Skeletal muscle cell (primary cell): ENCODE measurements at places on chromosomes 5 and 9.
A peak's percentile ranks its signal among the peaks of the same experiment; 100 is the strongest.

DNA sequence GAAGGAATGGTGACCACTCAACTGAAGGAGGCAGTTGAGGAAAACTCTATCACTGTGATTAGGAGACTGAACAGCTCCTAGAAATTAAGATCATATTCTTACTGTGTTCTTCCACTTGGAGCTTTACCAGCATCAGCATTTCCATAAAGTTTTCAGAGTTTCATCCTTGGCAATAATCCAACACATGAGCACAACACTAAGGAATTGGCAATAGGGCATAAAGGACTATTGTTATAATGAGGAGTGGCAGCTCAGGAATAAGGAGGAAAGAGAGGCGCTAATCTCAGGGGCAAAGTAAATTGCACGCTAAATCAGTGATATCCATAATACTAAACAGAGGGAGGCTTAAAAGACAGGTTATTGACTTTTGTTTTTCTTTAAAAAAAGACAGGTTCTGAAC lies 338.9 kb downstream of the EFNA5 start:
- no peak for DNase-seq

DNA sequence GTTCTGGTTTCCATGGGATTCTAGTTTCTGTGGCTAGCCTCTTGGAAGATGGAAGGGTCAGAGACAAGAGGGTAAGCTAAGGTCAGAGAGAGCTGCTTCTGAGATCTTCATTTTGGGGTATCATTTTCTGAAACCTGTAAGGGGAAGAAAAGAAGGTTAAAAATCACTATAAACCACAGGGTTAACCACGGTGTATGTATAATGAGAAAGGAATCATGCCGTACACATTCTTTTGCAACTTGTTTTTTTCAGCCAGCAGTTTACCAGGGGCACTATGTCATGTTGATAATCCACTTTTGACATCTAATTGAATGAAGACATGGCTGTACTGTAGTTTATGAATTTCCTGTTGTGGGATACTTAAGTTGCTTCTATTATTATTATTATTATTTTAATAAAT lies 164.4 kb downstream of the FOCAD start:
- DNase-seq: no peak

DNA sequence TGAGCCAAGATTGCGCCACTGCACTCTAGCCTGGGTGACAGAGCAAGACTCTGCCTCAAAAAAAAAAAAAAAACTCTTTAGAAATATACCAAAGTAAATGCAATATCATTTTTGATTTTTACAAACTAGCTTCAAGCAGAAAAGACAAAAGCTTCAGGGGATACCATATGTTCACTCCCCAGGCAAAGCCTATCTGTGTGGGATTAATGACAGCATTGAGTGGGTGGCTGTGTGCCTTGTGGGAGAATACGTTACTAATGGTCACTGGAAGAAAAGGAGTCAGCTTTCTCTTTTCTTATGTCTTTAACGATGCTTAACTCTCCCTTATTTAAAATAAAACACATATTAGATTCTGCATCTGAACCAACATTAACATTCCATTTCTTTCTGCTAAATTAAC lies 1.9 kb downstream of the PCA3 start:
- DNase-seq: no peak

GRCh38 chr5:142827934-142828576 lies 57.9 kb downstream of the ARHGAP26 start:
- DNase-seq: no peak

DNA sequence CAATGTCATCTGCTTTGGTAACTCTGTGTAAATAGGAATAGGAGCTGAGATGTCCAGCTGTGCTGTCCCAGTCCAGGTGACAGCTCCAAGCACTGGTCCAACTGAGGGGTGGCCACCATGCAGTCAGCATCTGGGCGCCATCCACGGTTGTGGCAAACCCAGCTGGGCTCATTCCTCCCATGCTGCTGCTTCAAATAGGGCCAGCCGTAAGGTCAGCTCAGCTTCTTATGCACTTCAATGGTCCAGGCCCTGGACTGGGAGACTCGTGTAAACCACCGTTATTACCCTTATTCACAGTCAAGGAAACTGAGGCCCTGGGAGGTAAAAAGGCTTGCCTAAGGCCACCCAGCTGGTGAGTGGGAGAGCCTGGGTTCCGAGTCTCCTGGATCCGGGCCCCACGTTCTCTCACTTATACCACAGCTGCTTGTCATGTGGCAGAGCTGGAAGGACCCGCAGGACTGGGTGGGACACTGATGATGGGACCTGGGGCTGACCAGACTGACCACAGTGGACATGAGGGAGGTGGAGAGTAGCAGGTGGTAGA lies 38.7 kb upstream of the ANGPTL2 start:
- DNase-seq: no peak

GRCh38 chr9:100377015-100377414 lies 24.3 kb upstream of the TEX10 start:
- no peak for DNase-seq

- no peak for DNase-seq
Measured at GRCh38 chr9:123003466-123003865, 30.0 kb upstream of the GPR21 start.

GRCh38 chr9:108722396-108722795 lies 133.4 kb downstream of the ACTL7B start:
- peak; percentile 24 for DNase-seq

GRCh38 chr5:180198208-180198607 lies 10.8 kb downstream of the RASGEF1C start:
- no peak for DNase-seq

- no peak for DNase-seq
Measured at GRCh38 chr5:20434786-20435185, 446.8 kb upstream of the CDH18 start.

DNA sequence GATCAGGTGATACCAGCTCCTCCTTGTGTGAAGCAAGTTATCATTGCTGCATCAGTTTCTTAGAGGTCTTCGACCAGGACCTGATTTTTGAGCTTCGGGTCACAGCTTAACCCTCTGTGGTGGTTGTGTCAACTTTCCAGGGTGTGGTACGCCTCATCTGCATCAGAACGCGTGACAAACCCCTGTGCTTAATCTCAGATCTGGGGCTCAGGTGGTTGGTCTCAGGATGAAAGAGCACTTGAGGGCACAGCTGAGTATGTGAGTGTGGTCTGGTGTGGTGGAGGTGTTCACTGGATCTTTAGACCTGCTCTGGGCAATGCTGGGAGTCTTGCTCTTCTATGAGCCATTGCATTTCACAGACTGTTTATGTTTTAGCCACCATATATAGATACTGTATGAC lies 64.1 kb downstream of the OSTF1 start:
- no peak for DNase-seq

DNA sequence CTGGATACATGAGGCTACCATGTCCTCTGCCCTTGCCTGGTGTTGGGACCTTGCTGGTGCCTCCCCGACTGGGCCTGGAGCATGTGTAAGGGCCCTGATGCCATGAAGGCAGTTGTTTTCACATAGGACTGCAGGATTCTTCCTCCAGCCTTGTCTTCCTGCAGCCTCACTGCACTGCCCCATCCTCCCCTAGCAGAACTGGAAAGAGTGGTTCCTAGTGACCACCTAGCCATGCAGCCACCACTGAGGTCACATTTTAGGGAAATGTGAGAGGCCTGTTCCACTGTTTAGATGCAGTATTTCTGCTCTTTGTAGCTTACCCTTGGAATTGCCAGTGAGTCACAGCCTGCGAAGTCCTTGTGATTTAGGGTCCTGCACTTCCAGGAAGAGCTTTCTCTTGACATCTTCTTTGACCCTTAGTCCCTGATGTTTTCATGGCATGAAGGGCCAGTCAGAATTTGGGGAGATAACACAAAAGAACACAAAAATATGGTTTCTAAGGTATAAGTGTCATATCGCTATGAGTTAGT lies 24.2 kb upstream of the TNFAIP8 start:
- no peak for DNase-seq

DNA sequence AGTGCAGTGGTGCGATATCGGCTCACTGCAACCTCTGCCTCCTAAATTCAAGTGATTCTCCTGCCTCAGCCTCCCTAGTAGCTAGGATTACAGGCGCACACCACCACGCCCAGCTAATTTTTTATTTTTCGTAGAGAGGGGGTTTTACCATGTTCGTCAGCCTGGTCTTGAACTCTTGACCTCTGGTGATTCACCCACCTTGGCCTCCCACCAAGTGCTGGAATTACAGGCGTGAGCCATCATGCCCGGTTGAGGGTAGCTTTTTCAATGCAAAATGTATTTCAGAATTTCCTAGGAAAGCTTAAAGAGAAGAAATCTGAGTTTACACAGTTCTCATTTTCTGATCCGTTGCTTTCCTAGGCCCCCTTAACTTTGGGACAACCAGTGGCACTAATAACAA lies 15.7 kb downstream of the BDP1 start:
- DNase-seq: no peak

- no peak for DNase-seq
Measured at GRCh38 chr9:27701587-27701986, 128.3 kb upstream of the C9orf72 start.

- no peak for DNase-seq
Measured at GRCh38 chr5:131848662-131849061, 51.8 kb upstream of the FNIP1 start.

DNA sequence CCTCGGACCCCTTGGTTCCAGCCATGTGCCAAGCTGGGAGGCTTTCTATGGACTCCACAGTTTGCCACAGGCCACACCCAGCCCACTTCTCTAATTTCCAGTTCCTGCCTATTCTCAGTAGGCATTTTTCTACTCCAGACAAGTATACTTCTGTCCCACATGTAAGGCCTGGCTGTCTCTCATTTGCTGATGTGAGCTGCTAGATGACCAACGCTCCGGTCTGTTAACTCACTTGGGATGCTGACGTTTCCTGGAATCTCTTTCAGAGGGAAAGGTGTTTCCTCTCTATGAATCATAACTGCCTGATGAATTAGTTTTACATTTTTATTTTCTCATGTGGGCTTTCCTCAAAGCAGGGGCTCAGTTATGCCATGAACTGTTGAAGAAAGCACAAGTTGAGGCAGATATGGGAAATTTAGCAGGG lies 36.3 kb downstream of the ERGIC1 start:
- DNase-seq: peak; percentile 91

- no peak for DNase-seq
Measured at GRCh38 chr9:135930446-135931345, 23.4 kb upstream of the CAMSAP1 start.

DNA sequence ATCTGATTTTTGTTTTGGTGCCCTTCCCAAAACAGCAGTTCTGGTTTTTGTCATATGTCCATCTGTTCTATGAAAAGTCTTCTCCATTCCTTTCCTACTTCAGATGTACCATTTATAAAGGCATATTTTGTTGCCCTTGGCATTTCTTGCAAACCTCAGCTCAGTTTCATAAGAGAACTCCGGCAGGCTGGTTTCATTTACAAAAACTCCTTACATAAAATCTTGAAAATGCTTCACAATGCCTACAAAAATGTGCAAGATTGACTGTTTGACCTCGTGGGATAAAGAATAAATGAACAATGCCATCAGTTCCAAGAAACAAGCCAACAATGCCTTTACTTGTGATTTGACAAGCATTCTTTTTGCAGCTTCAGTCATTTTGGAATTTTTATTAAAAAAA lies 39.1 kb upstream of the CTNNAL1 start:
- no peak for DNase-seq

GRCh38 chr5:873328-873727 lies 19.3 kb downstream of the BRD9 start:
- DNase-seq: no peak

- no peak for DNase-seq
Measured at GRCh38 chr5:162360373-162360931, 292.9 kb downstream of the GABRG2 start.

- DNase-seq: no peak
Measured at GRCh38 chr5:34552686-34553085, 103.4 kb upstream of the RAI14 start.

- no peak for DNase-seq
Measured at GRCh38 chr5:6457592-6457991, 8.9 kb downstream of the UBE2QL1 start.

- DNase-seq: no peak
Measured at GRCh38 chr9:6766606-6767005, 8.8 kb downstream of the KDM4C start.

DNA sequence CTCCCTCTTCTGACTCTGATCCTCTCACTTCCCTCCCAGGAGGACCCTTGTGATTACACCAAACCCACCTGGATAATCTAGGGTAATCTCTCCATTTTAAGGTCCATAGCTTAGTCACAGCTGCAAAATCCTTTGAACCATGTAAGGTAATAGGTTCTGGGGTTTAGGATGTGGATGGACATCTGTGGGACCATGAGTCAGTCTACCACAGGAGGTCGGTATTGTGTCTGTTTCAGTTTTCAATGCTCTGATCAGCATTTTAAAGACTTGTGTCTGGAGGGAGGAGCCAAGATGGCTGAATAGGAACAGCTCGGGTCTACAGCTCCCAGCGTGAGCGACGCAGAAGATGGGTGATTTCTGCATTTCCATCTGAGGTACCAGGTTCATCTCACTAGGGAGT lies 112.6 kb downstream of the CAVIN4 start:
- no peak for DNase-seq

GRCh38 chr5:142316051-142316450 lies 8.8 kb downstream of the SPRY4 start:
- no peak for DNase-seq

DNA sequence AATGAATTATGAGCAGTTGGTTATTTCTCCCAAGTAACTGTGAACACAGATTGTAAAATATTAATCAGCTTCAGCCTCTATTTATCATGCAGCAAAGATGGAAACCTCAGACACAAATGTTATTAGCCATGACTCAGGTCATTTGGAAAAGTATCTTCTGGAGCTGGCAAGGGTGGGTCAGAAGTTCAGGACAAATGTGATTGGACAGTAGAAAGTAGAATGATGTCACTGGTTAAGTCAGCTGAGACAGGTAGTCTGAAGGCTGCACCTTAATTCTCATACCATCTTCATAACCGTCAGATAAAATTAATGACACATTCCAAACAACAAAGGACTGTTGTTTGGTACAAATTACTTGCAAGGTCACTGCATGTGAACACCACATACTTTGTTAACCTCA lies 140.2 kb downstream of the EMB start:
- DNase-seq: no peak

- DNase-seq: peak; percentile 73
Measured at GRCh38 chr5:102715082-102715807, 39.9 kb upstream of the PAM start.

DNA sequence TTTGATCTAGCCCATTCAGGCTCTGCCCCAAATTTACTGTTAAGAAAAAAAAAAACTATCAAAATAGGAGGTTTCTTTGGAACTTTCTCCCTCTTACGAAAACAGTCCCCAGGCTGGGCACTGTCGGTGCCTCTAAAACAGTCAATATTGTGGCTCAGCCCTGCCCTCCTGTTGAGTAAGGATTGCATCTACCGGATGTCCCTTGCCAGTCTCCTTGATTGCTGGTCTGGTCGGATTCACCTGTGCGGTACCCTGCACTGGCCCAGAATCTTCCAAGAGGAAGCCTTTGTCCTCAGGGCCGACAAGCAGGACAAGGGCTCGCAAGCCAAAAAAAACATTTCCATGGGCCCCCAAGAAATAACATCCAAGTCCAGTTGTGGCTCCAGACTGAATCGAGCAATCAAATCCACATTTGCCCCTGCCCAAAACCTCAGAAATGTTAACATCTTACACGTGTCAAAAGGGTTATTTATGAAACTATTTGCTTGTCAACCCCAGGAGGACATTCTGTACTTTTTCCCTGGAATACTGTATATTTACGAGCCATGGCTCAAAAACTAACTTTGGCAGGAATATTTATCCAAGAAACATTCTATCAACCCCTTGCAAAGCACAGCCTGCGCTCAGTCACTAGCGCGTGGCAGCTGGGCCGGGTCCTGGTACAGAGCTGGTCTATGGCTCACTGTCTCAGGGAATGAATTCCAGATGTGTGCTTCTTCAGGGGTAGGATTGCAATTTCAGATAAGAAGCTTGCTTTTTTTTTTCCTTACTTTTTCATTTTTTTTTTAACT lies 129.2 kb upstream of the ADRA1B start:
- peak; percentile 83 for DNase-seq

- no peak for DNase-seq
Measured at GRCh38 chr9:124364141-124364540, 51.1 kb downstream of the PSMB7 start.
